ENCODE measurements at places on chromosomes 2 and 18.

DNA sequence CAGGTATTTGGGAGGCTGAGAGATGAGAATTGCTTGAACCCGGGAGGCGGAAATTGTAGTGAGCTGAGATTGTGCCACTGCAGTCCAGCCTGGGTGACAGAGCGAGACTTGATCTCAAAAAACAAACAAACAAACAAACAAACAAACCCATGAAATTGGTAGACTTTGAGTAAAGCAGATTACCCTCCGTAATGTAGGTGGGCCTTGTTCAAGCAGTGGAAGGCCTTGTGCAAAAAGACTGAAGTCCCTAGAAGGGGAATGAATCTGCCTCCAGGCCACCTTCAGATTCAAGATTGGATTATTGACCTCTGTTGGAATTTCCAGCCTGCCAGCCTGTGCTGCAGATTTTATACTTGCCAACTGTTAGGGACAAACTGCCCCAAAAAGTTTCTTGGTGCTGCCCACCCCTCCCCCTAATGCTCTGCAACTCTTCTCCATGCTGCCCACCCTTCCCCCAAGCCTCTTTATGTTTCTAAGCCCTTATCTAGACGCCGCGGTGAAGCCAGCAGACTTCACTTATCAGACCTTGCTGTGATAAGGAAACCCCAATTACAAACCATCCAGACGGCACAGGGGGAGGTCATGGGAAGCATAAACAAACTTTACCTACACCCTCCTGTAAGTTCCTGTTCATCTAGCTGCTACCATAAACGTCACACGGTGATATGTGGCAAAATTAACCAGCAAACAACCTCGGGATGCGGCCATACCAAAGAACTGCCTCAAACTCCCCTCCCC, 17.0 kb downstream of the CYP27A1 start:
- DNase-seq, result no peak

DNA sequence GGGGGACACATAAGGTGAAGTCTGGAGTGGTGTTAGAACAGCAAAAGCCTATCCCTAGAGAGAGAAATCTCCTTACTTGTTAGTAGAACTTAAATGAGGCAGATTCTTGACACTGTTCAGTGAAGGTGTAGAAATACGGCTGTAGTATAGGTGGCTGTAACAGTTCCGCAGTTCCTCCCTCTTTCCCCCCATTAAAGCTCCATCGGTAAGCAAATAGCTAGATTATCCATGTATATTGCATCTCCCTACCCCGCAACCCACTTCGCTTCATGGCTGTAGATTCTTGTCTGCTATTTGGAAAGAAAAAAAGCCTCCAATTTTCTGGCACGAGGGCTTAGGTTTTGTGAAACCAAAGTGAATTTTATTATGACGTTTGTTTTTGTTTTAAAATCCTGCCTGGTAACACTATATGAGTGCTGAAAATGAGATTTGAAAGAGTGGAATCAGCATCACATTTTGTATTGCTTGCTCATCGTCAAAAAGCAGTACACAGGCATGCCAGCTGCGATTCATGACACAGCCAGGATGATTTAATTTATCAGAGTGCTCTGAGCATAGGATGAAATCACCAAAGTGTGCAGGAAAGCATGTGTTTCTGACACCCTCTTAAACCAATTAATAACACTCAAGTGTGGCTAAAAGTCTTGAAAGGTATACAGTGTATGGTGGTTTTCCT, 1.4 kb downstream of the FAM171B start:
- DNase-seq, result no peak

DNA sequence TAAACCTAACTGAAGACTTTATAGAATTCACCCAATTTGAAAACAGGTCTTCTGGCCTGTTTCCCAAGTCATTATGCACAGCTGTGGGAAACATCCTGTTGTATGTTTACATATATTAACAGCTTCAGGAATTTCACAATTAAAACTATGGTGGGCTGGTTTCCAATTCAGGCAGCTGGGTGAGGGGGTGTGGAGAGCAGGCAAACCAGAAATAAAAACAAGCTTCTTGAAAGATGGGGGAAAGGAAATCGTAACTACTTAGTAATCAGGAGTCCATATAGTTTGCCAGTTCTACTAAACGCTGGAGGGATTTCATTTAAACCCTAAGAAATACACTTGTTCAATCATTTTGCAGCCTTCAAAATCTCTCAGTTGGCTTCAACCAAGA, 22.8 kb downstream of the ATP8B1 start:
- no peak for DNase-seq

DNA sequence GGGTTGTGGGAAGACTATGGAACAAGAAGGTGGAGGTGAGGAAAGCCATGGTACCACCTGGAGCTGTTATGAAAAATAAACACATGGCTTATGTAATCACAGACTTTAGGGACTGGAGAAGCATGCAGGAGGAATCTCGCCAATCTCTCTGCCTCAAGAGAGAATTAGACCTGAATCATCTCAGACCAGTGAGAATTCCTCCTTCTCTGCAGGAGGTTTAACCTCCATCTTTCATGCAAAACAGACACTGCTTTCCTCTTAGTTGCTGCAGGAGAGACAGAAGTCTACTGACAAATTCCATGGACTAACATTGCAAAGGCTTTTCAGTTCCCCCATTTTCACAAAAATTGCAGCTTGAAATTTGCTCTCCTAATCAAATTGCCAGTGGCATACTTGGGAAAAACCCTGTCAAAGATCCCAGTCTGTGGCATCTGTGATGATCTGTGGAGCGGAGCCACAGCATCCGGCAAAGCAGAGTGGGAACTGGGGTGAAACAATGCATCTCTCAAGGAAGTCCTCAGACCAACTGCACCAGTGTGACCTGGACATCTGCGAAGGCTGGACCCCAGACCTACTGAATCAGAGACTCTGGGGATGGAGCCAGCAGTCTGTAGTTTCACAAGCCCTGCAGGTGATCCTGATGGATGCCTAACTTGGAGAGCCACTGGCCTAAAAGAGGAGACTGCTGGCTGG, 28.6 kb upstream of the NCKAP5 start:
- DNase-seq, result no peak

GRCh38 chr18:49716035-49716434, 97.3 kb downstream of the ACAA2 start:
- DNase-seq, result no peak

DNA sequence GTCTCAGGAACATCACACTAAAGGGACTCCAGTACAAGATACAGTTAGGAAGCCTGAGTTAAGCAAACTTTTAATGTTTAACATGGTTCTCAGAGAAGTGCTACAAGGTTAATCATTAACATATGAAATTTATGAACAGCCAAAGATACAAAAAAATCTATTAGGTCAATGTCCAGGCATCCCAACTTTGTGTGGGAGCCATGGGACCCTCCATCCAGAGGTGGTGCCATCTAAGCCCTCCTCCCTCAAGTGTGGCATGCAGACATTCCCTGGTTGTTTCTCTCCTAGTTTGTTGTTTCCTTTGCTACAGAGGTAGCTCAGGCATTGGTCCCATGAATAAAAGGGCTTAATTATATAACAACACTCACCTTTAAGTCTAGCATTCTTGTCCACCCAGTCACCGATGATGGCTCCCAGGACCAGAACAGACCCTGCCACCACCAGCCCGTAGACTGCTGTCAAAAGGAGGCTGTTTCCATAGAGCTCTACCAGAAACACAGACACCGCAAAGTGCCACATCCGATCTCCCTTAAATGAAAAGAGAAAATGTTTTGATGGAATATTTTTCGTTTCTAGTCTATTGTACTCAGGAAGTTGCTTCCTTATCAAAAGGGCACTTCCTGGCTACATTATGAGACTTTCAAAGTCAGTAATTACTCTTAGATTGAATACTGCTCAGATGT, 5.7 kb downstream of the SLC40A1 start:
- DNase-seq, result no peak

DNA sequence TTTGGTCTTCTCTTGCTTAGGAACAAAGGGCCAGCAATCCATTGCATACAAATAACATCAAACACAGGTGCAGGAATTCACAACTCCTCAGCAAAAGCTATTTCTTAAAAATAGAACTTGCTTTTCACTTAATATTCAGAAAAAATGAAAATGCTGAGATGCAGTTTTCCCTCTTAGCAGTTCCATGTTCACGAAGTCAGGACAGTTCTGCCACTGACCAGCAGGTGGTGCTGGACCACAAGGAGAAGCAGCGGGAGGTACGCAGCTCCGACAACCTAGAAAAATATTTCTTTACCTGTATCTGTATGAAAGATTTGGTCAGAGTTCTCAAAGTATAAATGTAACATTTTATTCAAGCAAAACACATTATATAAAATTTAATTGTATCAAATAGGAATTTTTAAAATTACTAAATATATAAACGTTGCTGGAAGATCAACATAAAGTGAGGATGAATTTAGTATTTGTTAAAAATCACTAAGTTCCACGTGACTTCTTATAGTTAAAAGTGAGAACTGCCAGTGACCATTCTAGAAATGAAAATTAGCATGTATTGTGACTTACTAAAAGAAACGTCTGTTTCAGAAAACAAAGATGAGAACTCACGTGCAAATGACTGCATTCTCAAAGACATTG, 48.8 kb downstream of the ADNP2 start:
- peak; percentile 78 for DNase-seq

DNA sequence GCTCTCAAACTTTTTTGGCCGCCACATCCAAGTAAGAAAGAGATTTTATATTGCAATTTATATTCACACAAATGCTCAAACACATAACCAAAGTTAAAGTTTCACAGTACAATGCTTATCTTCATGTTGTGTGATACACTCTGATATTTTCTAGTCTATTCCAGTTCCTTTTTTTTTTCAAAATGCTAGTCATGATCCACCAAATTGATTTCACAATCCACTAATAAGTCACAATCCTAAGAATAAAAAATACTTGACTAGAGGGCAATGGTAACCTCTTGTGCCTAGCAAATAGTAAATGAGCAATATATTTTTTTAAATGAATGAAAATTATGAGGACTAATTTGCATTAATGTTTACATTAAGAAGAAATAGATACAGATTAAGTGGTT, 5.8 kb upstream of the PTPN4 start:
- DNase-seq, result no peak

DNA sequence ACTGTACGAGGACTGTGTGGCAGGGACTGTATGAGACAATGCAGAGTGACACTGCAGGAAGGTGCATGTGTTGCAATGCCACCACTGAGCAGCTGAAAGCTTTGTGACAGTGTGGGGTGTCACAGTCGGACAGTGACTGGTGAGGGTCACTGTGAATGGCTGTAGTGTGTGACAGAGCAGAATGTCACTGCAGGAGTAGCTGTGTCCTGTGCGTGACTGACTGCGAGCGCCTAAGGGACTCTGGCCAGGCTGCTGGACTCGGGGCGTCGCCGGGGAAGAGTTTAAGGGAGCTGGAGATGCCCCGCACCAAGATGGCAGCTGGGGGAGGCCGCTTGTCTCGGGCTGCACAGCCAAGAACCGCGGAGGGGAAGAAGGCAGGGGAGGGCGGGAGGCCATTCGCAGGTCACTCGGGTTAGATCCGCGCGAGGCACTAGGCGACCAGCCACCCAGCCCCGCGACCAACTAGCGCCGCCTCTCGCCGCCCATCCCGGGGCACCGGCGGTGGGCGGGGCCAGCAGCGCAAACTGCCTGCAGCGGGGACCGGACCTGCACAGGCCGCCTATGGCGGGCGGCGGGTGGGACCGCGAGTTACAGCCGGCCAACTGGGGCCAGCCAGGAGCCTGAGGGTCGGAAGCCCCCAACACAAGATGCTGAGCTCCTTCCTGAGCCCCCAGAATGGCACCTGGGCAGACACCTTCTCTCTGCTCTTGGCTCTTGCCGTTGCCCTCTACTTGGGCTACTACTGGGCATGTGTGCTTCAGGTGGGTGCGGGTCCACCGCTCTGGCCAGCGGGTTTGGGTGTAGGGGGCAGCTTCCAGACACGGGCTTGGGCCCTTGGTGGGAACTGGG, at the start of gene ABHD1:
ABHD1 (plus strand) TSS at position 514 of the 849 bp plus-strand sequence; CDS start at position 648, 134 bp downstream.
- peak; percentile 71 for DNase-seq

- no peak for DNase-seq
These were observed 42.0 kb downstream of the CTIF start for GRCh38 chr18:48580782-48581181.

GRCh38 chr18:44754567-44754966, 73.9 kb downstream of the SETBP1 start:
- DNase-seq, result no peak

DNA sequence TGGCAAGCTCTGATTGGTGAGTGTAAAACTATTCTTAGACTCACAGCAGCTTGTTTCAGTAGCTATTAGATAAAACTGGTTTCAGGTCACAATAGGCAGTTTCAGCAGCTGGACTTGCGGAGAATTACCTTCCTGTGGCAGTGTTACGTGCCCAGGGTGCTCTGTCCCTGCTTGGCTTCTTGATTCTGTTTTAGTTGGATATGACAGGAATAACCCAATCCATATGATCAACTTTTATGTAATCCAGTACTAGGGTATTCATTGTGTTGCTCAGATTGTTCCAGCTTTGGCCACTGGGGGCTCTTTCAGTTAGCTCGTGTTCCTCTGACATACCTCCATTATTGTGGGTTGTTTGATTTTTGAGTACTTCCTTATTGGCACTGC, 43.1 kb downstream of the INPP4A start:
- no peak for DNase-seq

GRCh38 chr2:545711-546650, 131.2 kb downstream of the TMEM18 start:
- no peak for DNase-seq

DNA sequence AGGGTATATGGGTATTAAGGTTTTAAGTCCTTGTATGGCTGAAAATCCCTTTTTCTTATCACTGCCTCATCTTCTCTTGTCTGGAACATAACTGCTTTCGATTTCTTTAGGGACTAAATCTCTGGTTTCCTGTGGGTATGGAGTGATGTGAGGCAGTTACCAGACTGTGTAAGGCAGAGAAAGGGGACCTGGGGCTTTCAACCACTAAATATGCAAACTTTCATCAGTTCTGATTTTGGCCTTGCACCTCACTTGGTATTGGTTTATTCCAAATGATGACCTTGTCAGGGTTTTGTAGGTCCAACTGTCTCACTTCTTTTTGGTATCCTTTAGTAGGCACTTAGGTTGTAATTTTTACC, 9.3 kb downstream of the MAP4K4 start:
- DNase-seq, result no peak

- peak; percentile 16 for DNase-seq
These were observed 3.0 kb upstream of the PXDN start for GRCh38 chr2:1747065-1747941.

DNA sequence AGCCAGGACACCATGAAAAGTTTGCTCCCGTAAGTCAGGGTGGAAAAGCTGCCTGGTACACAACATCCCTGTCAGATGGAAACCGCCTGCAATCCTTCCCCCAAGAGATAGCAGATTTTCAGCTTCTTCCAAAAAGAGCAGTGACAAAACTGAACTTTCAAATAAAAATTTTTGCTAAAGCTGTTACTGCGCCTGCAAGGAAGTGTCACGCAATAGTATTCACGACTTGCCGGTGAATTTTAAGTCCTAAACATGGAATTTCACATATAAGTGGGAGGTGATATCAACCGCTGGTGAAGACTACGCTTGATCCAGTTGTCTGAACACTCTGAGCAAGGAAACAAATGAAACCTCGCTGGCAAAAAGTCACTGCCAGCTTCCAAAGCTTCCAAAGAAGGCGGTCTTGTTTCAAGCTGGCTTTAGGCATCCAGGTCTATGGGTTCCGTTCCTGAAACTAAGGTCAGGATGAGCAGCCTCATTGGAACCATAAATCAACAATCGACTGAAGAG, 2.8 kb downstream of the COL6A3 start:
- no peak for DNase-seq
